ENCODE measurements at places on chromosomes 4 and X.

DNA sequence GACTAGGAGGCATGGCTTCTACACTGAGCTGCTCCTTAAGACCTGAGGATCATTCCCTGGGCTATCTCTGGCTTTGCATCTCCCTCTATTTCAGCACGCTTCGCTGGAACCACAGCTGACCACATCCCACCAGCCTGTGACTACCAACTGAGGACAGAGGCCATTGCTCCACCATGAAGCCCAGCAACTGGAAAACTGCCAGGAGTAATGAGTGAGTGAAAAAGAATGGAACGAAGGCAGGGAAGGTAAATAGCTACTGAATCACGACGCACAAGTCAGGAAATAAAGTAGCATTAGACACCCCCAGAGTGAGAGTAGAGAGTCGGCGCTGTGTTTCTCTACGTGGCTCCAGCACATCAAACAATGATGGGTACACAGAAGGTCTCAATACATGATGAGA lies 314.7 kb downstream of the LDB2 start:
- no peak for DNase-seq

DNA sequence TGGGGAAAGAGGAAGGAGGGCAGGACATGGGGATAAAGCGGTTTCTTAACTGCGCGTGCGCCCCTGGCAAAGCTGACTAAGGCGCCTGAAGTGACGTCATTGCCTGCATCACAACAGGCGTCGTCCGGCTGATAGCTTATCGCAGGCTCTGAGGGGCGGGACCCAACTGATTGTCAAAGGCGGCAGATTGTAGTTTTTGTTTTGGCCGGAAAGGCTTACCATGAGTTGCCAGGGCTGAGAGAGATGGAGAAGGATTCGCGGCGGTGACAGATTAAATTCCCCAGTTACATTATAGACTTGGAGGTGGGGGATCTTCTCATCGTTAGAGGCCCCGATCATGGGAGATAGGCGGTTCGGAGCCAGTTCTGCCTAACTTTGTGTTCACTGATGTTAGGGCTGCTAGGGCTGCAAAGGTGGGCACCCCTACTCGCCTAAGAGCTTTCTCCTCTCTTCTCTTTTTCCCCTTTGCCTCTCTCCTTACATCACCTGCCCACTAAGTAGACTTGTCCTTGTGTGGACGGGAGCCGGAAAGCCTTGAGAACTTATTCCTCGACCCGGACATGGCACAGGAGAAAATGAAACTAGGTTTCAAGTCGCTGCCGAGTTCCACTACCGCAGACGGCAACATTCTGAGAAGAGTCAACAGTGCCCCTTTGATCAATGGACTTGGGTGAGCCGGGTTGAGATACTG lies 148.9 kb upstream of the PLAC1 start:
- DNase-seq: peak; percentile 68

GRCh38 chrX:119147486-119147885 lies 19.9 kb upstream of the KIAA1210 start:
- no peak for DNase-seq

GRCh38 chr4:20317424-20317985 lies 65.8 kb downstream of the SLIT2 start:
- DNase-seq: no peak

- no peak for DNase-seq
These were observed 46.8 kb downstream of the HPGD start for GRCh38 chr4:174475528-174475927.

DNA sequence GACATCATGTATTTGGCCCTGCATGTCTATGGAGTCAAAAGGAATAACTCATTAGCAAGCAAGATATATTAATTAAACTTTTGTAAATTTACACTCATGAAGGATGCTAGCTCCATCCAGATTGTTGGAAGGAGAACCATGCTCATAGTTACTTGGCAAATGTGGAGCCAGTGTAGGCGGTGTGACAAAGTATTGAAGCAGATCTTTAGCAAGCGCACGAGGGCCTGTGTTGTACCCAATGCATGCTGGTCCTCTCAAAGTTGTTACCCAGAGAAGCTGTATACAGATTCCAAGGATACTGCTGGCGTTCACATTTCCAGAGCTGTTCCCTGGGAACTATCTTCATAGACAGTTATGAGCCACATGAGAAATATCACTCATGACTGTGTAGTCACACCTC lies 196.4 kb upstream of the MBNL3 start:
- no peak for DNase-seq

GRCh38 chrX:153537526-153538295 lies 20.3 kb downstream of the ATP2B3 start:
- no peak for DNase-seq

- no peak for DNase-seq
These were observed at the start of gene MAOA for GRCh38 chrX:43656005-43656494. MAOA (plus strand) TSS chrX:43656299; CDS start chrX:43656342, 43 bp downstream.

GRCh38 chr4:31160146-31160545 lies 440.0 kb downstream of the PCDH7 start:
- DNase-seq: no peak

- DNase-seq: no peak
These were observed 568.8 kb upstream of the TENM3 start for GRCh38 chr4:181674315-181674875.

DNA sequence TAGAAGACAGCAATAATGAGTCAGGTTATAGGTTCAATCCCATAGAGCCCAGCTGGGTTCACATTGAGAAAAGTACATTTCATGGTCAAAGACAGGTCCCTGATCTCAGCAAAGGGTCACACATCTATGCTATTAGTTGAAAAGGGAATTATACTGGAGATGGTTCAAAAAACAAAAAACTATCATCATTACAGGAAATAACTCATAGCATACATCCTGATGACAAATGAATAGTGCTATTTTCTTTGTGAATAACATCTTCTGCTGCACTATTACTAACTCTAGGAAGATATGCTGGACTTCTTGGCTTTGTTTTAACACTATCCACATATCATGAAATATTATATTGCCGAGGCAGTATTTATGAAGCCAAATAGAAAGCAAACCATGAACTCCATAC lies 202.5 kb upstream of the MAB21L2 start:
- DNase-seq: no peak

DNA sequence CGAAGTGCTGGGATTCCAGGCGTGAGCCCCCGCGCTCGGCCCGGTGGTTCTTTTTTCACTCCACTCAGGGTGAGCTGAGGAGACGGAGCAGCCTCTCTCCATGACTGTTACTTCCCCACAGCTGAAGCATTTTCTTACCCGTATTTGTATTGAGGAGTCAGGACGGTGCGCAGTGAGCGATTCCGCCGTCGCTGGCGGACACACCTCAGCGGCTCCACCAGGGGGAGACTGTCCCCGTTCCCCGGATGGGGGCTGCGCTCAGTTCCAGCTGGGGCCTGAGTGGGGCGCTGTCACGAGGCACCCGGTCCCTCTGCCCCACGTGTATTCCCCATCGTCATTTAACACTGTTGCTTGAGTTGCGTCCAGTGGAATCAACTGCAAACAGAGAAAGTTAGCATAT lies 844.0 kb upstream of the FRG1 start:
- DNase-seq: no peak

GRCh38 chr4:177573507-177573906 lies 131.3 kb upstream of the AGA start:
- DNase-seq: no peak

- DNase-seq: no peak
These were observed 110.6 kb downstream of the REPS2 start for GRCh38 chrX:17056868-17057608.

GRCh38 chr4:184513802-184514120 lies 39.4 kb upstream of the IRF2 start:
- DNase-seq: no peak

- DNase-seq: no peak
These were observed 107.7 kb upstream of the BCOR start for GRCh38 chrX:40205471-40205870.

- no peak for DNase-seq
These were observed 1.2 kb downstream of the CLTRN start for GRCh38 chrX:15663439-15663838.

Measured in mesothelial cell of epicardium (in vitro differentiated cells).